ENCODE measurements at places on chromosomes 7 and 10. TPM values are rescaled to one million over a fixed set of nuclear protein-coding genes. Genes with fewer than 3 reads are reported as not detected.

OR2A1 gene
- not detected for total RNA-seq

RTKN2 gene
- 1.7 TPM for total RNA-seq

- peaks cover 2% of the 10 kb centered on the region for H3K27me3 ChIP-seq
- no peak for DNase-seq
- no peaks in the 10 kb centered on the region for H3K4me1 ChIP-seq
- no peaks in the 10 kb centered on the region for H3K36me3 ChIP-seq
- H3K27ac ChIP-seq: no peak overlapping the region
Observed at GRCh38 chr10:6074489-6075301, 12.5 kb upstream of the IL2RA start.

- H3K27ac ChIP-seq: no peak overlapping the region
- H3K27me3 ChIP-seq: no peaks in the 10 kb centered on the region
- DNase-seq: no peak
Observed at GRCh38 chr10:55351431-55351830, 550.4 kb upstream of the PCDH15 start.

INMT gene
- 1.4 TPM for total RNA-seq

DNA sequence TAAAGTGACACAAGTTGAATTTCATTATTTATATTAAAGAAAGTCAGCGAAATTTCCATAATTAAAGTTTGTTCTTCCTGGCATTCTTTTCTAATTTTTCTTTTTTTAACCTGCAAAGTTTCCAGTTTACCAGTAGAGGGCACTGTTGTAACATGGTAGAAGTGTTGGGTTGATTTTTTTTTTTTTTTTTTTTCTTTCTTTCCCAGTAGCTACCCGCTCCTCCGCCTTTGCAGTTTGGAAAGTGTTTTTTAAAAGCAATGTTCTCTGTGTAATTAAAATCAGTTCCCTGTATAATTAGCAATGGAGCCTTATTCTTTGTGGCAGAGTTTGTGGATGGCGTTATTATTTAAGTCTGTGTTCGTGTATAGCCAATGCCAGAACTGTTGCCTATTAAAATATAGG lies 53.7 kb downstream of the TAF3 start:
- DNase-seq: no peak
- H3K27me3 ChIP-seq: no peaks in the 10 kb centered on the region
